ENCODE measurements at places on chromosomes 6 and 20.

- no peak for DNase-seq
Observed at GRCh38 chr6:170031684-170032121, 259.2 kb downstream of the DLL1 start.

GRCh38 chr20:54318892-54319291, 111.0 kb downstream of the PFDN4 start:
- DNase-seq = no peak

DNA sequence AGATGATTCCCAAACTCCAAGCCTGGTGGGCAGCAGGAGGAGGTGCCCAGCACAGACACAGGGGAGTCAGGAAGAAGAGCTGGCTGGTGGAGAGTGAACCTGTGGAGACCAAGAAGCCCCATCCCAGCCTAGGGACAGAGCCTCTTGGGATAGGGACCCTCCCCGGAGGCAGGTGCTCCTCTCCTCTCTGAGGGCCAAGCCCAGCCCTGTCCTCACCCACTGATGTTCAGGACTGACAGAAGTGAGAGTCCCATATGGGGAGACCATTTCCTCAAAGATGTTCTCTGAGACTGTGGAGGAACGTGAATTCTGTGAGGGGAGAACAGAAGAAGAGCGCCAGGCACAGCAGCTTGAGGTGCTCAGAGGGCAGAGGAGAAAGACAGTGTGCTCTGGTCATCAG, 2.4 kb upstream of the EBF4 start:
- no peak for DNase-seq

GRCh38 chr6:117491916-117492315, 9.4 kb downstream of the DCBLD1 start:
- no peak for DNase-seq

- DNase-seq = no peak
Observed at GRCh38 chr6:131103296-131103695, 32.0 kb upstream of the AKAP7 start.

DNA sequence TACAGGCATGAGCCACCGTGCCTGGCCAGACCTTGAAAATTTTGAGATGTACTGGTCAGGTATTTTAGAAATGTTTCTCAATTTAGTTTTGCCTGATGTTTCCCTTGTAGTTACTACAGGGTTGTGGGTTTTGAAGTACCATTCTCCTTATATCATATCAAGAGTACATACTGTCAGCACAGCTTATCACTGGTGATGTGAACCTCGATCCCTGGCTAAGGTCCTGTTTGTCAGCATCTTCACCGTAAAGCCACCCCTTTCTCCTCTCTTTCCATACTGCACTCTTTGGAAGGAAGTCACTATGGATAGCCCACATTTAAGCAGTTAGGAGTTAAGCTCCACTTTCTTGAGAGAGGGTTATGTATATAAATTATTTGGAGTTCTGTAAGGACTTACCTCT, 27.8 kb downstream of the PHACTR2 start:
- DNase-seq = no peak

GRCh38 chr20:15487030-15487429, 1086.2 kb downstream of the KIF16B start:
- no peak for DNase-seq

DNA sequence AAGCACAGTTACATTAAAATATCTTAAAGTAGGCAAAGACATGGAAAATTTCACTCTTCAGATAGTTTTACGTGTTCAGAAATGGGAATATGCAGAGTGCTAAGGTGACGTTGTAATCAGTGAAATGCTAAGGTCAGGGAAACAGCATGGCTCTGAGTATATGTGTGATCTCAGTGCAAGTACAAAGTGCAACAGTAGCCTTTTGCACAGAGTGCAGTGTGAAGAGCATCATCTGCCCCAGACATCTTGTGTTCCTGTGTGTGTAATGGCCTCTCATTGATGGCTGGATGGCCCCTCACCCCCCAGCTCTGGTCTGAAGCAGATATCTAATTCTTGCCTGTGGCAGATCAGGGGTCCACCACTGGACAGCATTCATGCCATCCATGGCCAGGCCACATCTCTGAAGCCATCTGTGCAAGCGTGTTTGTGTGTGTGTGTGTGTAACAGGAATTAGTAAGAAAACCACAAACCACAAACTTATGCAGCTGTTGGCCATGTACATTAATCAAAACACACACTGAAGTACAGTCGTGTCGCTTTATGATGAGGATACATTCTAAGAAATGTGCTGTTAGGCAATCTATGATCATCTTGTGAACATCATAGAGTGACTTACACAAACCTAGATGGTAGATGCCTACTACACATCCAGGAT, 165.1 kb downstream of the RALGAPA2 start:
- DNase-seq = no peak

DNA sequence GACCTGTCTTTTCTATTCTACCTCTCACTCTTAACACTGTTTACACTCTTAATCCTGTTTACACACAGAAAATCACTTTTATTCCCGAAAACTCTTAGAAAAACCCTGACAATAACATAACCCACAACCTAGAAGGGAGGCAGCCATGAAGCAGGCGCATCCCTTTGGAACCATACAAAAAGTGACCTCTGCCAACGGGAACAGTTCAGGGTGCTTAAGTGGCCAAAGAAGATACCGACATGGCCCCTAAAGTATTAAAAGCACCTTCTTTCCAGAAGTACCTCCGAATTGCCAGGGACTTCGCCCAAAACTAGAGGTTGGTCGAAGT, 490 bp downstream of the MMUT start:
- DNase-seq = no peak

DNA sequence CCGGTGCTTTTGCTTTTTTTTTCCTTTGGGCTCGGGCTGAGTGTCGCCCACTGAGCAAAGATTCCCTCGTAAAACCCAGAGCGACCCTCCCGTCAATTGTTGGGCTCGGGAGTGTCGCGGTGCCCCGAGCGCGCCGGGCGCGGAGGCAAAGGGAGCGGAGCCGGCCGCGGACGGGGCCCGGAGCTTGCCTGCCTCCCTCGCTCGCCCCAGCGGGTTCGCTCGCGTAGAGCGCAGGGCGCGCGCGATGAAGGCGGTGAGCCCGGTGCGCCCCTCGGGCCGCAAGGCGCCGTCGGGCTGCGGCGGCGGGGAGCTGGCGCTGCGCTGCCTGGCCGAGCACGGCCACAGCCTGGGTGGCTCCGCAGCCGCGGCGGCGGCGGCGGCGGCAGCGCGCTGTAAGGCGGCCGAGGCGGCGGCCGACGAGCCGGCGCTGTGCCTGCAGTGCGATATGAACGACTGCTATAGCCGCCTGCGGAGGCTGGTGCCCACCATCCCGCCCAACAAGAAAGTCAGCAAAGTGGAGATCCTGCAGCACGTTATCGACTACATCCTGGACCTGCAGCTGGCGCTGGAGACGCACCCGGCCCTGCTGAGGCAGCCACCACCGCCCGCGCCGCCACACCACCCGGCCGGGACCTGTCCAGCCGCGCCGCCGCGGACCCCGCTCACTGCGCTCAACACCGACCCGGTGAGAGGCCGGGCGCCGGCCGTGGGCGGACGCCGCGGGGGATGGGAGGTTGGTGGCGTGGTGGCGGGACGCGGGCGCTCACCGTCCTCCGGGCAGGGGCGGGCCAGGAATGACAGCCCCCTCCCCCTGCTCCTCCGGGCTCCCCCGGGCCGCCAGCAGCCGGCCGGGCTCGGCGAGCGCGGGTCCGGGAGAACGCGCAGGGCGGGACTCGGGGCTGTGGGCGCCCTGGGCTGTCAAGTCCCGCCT, 606 bp downstream of the ID4 start:
- no peak for DNase-seq

GRCh38 chr20:58650181-58650775, 805 bp upstream of the STX16 start:
- no peak for DNase-seq

DNA sequence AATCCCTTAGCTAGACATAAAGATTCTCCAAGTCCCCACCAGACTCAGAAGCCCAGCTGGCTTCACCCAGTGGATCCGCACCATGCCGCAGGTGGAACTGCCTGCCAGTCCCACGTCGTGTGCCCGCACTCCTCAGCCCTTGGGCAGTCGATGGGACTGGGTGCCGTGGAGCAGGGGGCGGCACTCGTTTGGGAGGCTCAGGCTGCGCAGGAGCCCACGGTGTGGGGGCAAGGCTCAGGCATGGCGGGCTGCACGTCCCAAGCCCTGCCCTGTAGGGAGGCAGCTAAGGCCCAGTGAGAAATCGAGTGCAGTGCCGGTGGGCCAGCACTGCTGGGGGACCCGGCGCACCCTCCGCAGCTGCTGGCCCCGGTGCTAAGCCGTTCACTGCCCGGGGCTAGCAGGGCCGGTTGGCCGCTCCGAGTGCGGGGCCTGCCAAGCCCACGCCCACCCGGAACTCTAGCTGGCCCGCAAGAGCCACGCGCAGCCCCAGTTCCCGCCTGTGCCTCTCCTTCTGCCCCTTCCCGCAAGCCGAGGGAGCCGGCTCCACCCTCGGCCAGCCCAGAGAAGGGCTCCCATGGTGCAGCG, 95.9 kb upstream of the DTNBP1 start:
- no peak for DNase-seq

DNA sequence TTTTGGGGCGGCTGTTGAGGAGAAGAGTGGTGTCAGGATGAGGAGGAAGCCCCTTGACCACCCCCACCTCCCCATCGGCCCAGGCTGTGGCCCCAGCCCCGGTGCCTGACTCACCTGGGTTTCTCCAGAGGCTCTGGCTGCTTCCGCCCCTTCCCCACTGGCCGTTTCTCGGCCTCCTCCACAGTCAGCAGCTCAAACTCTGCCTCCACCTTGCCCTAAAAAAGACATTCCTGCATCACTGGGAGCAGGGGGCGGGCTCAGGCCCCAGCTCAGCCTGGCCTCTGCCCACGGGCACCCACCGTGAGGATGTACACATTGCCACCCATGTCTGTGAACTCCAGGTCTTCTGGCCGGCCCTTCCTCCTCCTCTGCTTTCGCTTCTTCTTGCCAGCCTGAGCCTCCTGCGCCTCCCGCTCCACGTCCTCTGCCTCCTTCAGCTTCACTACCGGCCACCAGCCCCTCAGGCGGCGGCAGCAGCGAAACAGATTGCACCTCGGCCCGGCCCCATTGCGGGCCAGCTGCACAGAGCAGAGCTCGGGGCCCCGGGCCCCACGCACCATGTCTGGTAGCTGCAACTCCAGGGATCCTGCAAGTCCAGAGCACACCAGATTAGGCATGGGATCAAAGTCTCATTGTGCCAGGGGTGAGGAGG, 17.3 kb downstream of the ERGIC3 start:
- no peak for DNase-seq

GRCh38 chr20:21719592-21720214, 14.2 kb downstream of the PAX1 start:
- DNase-seq = no peak

- DNase-seq = no peak
Observed at GRCh38 chr6:25560865-25561264, 91.2 kb upstream of the SCGN start.

- no peak for DNase-seq
Observed at GRCh38 chr20:42429761-42430458, 759.8 kb downstream of the PTPRT start.

GRCh38 chr20:17621229-17621968, 51.5 kb downstream of the DSTN start:
- no peak for DNase-seq

- no peak for DNase-seq
Observed at GRCh38 chr20:2127238-2127637, 25.6 kb downstream of the STK35 start.

DNA sequence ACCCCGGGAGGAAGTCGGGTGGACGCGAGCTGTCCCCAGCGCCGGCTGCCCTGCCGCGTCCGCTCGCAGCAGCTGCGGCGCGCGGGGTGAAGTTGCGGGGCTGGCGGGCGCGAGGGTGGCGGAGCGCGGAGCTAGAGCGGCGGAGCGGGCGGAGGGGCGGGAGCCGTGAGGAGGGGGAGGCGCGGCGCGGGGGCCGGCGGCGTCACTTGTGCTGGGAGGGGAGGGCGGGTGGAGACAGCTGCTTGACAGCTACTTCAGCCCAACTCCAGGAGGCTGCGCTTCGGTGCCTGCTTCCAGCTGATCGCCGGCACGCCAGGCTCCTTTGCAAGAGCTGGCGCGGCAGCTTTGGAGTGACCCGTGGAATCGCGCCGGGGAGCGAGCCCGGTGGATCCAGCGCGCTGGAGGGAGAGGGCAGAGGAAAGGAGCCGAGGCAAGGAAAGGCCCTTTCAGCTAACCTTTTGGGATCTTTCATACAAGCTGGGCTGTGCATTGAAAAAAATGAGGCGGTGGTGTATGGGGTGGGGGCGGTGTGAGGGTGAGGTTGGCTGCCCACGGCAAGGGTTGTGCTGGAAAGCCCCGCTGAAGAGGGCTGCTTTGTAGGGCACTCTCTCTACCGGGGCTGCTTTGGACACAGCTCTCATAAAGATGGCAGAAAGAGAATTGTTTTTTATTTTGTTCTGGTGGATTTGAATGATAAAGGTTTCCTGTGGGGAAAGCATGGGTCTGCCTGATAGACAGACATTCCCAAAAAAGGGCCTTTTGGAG, 24.6 kb downstream of the RIPOR2 start:
- no peak for DNase-seq

GRCh38 chr6:2582268-2582667, 168.5 kb downstream of the MYLK4 start:
- DNase-seq = no peak

GRCh38 chr20:33803921-33804337, 7.2 kb upstream of the CHMP4B start:
- DNase-seq = no peak

DNA sequence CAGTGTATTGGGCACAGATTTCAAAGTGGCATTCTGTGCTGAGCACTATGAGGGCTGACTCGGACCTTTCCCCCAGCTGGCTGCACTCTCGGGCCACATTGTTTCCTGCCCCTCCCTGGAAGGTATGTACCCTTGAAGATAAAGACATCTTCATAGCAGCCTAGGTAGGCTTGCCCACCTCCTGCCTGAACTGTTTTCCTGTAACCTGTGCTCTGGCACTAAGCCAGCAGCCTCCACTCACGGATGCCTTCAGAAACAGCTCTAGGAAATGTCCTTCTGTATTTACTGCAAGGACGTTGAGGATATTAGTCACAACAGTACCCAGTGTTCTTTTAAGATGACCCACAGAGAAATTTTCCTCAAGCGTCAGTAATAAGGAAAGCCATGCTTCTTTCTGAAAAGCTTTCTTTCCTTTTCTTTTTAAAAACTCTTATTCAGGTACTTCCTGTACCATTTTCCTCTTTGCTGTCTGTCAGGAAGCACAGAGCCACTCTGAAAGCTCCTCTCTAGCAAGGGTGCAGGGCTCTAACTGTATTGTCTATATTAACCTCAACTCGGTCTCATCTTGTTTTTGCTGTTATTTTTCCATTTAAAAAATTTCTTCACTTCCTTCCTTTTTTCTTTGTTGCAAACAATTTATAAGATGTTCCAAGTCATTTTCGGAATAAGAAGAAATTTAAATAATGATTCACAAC, 43.5 kb downstream of the TTI1 start:
- no peak for DNase-seq

GRCh38 chr20:57647933-57648785, 27.9 kb upstream of the ZBP1 start:
- no peak for DNase-seq

Data from bone marrow (tissue), 2 donors.